ENCODE measurements at places on chromosomes 5 and 9.

GRCh38 chr9:23581931-23582330, 244.1 kb downstream of the ELAVL2 start:
- no peak for DNase-seq

GRCh38 chr5:114435885-114436299, 74.0 kb downstream of the KCNN2 start:
- DNase-seq: peak; percentile 32

- DNase-seq: no peak
Observed at GRCh38 chr5:123474228-123474627, 37.7 kb upstream of the CSNK1G3 start.

DNA sequence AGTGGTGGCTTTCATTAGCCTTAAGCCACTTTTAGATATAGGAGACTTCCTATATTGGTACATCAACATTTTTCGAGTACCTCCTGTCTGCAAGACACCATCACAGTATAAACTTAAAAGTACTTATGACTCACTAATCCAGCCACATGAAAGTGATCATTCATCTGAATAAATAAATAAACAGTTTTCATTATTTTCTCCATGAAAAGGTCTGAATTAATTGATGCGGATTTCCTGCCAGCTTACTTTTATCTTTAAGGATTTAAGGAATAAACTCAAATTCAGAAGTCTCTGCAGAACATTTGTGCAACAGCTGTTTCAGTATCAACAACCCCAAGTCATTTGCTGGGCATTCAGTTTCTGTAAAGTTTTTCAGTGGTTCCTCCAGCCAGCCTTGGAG, 4.0 kb downstream of the SAP30L start:
- DNase-seq: no peak

GRCh38 chr9:113580041-113580953, 116.8 kb downstream of the RGS3 start:
- DNase-seq: no peak

GRCh38 chr5:145697251-145697990, 137.7 kb downstream of the PRELID2 start:
- peak; percentile 16 for DNase-seq

GRCh38 chr5:64978546-64978945, 209.8 kb downstream of the CWC27 start:
- no peak for DNase-seq

DNA sequence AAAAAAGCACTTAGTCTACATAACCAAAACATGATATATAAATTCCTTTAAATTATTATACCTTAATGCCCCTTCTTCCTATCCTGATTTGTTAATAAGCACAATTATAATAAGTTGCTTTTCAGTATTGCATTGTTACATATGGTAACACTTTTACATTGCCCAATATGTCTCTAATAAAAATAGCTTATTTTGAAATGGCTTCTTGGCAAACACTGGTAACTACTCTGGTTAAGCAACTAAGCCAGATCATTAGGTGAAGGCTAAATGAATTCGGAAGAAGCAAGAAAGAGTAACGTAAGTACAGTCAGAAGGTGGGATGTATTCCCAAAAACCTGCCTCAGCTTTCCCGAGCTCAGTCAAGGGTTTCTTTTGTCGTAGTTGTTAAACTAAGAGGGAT, 85.3 kb downstream of the TTC39B start:
- DNase-seq: no peak

GRCh38 chr9:37289631-37290030, 132.9 kb upstream of the GRHPR start:
- DNase-seq: no peak

DNA sequence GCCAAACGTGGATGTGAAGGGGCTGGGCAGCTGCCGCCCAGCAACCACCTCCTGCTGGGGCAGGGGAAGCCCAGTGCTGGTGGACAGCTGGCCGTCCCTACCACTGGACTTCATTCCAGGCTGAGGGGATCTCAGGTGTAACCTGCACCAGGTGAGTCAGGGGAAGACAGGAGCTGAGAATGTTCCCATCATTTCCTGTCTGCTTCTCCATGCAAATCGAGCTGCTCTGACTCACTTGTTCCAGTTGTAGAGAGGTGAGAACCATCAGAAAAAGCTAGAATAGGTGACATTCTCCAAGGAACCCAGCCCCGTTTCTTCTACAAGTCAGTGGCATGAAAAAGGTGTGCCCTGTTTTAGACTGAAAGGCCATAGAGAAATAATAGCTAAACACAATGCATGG, 21.8 kb upstream of the BARX1 start:
- DNase-seq: no peak

GRCh38 chr5:113437111-113437510, 2.3 kb upstream of the TSSK1B start:
- DNase-seq: no peak

- peak; percentile 61 for DNase-seq
Observed at GRCh38 chr9:123401879-123402513, 46.0 kb downstream of the CRB2 start.

DNA sequence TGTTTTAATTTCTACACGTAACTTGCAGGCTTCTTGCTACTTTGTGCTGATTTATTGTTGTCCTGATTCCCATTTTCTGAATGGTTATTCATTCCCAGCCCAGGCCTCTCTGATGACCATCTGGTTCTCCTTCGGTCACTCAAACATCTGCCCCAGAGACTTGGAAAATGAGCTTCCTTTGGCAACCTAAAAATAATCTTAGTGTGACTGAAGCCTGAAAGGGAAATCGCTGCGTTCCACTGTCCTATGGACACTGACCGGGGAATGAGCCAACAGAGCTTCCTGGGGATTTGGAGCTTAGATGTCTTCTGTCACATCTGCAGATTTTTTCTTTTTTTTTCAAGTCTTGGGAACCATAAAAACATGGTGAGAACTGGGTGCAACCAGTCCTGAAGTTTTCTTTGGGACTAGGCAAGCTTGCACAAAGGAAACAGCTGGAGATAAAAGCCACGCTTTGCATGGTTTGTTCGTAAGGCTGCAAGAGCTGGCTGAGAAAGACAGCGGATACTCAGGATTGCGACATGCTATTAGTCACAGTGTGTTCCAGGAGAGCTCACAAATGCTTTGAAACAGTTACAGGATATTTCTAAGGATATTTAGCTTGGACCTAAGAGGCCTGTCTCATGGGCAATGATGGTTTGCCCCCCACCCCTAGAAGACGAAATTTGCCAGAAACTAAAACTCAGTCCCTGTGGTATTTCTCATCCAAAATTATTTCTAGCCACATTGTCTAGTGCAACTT, 146.2 kb downstream of the GOLPH3 start:
- no peak for DNase-seq

DNA sequence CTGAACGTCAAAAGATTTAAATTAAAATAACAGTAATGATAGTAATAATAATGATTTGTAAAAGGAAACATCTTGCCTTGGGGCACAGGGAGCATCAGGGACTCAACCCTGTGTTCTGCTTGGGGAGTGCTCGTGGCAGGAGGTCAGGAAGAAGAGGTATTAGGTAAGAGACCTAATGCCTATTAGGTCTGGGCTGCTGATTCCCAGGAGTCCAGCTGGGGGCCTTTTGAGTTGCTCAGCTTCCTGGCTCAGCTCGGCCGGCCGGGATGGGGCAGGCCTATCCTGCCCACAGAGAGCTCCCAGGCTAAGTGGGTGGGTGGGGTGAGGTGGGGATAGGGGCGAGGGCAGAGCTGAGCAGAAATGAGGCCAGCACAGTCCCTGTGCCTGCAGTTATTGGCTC, 17.5 kb downstream of the LMX1B start:
- no peak for DNase-seq

DNA sequence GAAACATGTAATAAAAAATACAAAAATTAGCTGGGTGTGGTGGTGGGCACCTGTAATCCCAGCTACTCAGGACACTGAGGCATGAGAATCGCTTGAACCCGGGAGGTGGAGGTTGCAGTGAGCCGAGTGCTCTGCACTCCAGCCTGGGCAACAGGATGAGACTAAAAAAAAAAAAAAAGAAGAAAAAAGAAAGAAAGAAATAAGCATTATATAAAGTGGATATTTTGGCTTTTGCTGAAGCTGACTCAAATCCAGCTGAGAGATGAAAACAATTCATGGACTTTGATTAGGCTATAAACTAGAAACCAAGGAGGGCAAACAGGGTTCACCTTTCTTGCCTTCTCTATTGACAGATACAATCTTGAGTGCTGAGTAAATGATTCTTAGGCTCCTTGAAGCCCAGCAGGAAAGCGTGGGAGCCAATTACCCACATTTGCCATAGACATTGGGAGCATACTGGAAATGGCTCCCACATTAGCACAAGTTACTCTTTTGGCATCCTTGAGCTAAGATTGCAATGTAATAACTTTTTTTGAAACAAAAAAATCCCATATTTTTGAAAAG, 2.4 kb upstream of the BTF3 start:
- DNase-seq: no peak

GRCh38 chr9:12753931-12754330, 20.9 kb upstream of the LURAP1L start:
- DNase-seq: no peak

- no peak for DNase-seq
Observed at GRCh38 chr9:100082782-100083181, 16.0 kb downstream of the ERP44 start.

GRCh38 chr5:124302533-124302932, 443.9 kb downstream of the ZNF608 start:
- no peak for DNase-seq

- DNase-seq: no peak
Observed at GRCh38 chr9:105479846-105480245, 32.0 kb downstream of the FSD1L start.

GRCh38 chr5:73605223-73606087, 20.5 kb upstream of the ARHGEF28 start:
- no peak for DNase-seq

GRCh38 chr5:57478826-57479225, 3.8 kb downstream of the ACTBL2 start:
- DNase-seq: no peak

GRCh38 chr5:117182104-117182503, 607.5 kb upstream of the SEMA6A start:
- DNase-seq: no peak

DNA sequence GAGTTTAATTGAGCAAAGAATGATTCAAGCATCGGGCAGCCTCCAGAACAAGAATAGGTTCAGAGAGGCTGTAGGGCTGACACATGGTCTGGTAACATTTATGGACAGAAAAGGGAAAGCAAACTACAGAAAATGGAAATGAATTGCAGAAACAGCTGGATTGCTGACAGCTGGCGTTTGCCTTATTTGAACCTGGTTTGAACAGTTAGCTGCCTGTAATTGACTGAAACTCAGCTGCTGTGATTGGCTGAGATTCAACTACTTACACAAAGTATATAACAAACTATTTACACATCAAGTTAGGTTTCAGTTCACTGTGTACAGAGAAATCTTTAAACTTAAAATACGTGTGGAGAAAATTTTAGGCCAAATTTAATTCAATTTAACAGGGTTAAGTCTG, 441.7 kb downstream of the PRELID2 start:
- DNase-seq: no peak

- no peak for DNase-seq
Observed at GRCh38 chr9:36249189-36249588, 9.1 kb downstream of the GNE start.

- no peak for DNase-seq
Observed at GRCh38 chr9:107548298-107549142, 59.0 kb upstream of the KLF4 start.

DNA sequence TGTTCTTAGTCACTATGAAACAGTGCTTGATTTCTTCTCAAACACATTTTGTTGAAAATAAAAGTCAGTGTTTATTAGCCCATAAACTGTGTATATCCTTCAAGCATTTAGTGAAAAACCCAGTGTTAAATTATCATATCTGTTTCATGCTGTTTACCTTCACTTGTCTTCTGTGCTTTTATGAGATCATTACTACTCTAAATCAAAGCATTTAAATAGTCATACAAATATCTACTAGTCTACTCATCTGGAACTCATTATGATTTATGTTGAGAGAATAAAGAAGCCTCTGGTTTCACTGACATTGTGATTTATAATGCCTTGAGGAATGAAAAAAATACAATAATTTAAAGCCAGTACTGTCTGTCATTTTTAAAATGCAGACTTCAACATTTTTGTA, 366.5 kb downstream of the SLCO4C1 start:
- no peak for DNase-seq

- no peak for DNase-seq
Observed at GRCh38 chr5:126732716-126733115, 44.2 kb upstream of the LMNB1 start.

DNA sequence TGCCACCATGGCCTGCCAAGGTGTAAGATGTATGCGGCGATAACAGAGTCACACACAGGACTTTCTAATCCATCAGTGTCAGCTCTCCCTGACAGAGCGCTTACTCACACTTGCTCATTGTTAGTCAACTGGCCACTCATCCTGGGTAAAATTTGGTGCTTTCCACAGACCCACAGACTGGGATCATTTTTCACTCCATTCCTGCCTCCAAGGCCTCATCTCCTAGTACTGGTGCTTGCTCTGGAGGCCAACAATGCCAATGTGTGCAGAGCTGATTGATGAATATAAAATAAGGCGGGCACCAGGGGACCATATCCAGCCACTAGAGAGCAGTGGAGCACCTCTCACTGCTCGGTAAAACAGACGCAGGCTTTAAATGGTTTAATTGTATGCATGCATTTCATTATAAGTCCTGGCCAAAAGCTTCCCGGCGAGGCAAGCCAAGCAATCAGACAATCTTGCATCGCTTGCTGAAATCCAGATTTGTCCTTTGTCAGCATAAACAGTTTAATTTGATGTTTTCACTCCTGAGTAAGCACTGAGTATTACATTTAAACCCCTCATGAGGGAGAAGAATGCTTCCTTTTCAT, 22.3 kb downstream of the PSMB7 start:
- no peak for DNase-seq

DNA sequence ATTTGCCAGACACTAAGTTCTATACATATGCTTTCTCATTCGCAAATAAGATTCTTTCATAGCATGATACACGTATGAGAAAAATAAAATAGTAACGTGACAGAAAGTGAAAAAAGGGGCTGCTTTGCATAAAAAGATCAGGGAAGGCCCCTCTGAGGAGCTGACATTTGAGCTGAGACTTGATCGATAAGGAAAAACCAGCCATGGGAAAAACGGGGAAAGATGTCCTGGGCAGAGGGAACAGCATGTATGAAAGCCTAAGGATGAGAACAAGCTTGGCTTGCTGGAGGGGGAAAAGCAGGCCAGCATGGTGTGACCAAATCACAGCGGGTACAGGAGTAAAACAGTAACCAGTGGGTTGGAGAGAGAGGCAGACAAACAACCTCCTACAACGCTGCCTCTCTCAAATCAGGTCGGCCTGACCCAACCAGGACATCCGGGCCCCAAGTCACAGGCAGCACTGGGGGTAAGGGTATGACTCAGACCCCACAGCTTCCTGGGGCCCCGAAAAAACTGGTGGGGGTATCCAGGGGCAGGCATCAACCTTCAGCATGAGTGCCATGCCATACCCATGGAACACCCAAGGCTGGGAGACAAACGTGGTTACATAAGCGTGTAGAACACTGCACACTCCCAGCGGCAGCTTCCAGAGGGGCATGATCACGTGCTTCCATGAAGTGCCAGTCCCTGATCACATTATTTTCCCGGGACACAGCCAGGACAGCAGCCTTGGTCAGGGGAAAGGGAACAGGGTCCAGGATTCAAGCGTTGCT, 2.2 kb downstream of the TNIP1 start:
- peak; percentile 83 for DNase-seq

GRCh38 chr5:172076761-172077244, 70.4 kb upstream of the FBXW11 start:
- DNase-seq: no peak

Measured in GM20000 (cell line).